ENCODE measurements at places on chromosomes 16 and 17.

GRCh38 chr17:7887038-7887481 lies 1.5 kb upstream of the CHD3 start:
- DNase-seq = no peak

DNA sequence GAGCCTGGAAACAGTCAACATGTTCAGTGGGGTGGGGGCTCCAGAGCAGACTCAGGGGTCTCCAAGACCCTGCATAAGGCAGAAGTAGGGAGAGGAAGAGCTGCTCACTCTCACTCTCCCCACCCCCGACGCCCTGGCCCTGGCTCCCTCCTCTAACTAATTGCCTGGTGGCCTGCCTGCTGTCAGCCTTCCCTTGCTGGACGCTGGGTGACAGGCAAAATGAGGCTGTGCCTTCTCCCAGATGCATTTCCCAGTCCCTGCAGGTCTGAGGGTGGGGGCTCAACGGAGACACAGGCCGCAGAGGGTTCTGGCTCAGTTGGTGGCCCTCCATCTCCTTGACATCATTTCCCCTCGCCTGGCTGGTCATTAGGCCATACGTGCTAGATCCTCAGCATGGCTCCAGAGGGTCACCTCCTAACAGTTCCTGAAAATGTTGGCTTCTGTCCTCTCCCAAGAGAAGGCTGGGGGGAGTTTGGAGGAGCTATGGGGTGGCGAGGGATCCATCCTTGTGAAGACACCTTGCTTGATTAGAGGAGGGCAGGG lies 1.4 kb downstream of the FMNL1 start:
- no peak for DNase-seq

- DNase-seq = no peak
Measured at GRCh38 chr17:8069587-8069860, 18.0 kb downstream of the ALOX12B start.

DNA sequence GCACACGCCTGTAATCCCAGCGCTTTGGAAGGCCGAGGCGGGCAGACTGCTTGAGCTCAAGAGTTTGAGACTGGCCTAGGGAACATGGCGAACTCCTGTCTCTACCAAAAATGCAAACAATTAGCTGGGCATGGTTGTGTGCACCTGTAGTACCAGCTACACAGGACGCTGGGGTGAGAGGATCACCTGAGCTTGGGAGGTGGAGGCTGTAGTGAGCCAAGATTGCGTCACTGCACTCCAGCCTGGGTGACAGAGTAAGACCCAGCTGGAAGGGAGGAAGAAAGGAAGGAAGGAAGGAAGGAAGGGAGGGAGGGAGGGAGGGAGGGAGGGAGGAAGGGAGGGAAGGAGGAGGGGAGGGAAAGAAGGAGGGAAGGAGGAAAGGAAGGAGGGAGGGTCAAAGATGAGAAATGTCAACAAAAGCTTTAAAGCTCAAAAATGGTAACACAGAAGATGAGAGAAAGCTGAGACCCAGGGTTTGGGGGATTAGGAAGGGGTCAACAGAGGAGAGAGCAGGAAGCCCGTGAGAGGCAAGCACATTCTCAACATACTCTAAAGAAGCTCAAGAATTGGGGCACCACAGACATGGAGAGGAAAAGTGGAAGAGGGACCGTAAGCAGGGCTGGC lies 5.0 kb upstream of the KRT19 start:
- no peak for DNase-seq

DNA sequence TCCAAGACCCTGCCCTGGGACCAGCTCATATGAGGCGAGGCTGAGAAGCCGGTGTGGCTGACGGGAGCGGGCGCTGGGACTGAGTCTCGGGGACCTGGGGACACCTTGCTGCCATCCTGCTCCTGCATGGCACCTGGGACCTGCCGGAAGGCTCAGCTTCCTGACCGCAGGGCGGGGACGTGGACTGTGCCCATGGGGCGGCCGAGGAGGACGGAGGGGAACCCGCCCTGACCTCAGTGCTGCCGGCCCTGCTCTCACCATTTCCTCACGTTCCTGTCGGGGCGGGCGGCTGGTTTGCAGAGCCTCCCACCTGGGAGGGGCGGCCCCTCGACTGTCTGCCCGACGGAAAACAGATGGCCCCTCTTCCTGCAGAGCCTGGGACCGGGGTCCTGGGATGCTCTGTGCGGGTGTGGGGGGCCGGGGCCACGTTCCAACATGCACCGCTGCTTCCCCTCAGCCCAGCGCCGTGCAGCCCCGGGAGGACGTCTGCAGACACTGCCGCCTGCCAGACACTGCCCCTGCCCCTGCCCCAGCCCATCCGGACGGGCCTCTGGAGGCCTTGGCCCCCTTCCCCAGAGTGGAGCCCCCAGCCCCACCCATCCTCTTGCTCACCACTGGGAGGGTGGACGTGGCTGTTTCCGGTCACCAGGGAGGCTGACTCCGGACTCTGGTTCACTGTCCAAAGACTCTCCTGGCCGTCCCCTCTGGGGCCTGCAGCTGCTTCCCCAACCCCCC lies 43.9 kb upstream of the SSTR5 start:
- DNase-seq = no peak

GRCh38 chr17:8552577-8553320 lies 77.8 kb downstream of the MYH10 start:
- DNase-seq = no peak

DNA sequence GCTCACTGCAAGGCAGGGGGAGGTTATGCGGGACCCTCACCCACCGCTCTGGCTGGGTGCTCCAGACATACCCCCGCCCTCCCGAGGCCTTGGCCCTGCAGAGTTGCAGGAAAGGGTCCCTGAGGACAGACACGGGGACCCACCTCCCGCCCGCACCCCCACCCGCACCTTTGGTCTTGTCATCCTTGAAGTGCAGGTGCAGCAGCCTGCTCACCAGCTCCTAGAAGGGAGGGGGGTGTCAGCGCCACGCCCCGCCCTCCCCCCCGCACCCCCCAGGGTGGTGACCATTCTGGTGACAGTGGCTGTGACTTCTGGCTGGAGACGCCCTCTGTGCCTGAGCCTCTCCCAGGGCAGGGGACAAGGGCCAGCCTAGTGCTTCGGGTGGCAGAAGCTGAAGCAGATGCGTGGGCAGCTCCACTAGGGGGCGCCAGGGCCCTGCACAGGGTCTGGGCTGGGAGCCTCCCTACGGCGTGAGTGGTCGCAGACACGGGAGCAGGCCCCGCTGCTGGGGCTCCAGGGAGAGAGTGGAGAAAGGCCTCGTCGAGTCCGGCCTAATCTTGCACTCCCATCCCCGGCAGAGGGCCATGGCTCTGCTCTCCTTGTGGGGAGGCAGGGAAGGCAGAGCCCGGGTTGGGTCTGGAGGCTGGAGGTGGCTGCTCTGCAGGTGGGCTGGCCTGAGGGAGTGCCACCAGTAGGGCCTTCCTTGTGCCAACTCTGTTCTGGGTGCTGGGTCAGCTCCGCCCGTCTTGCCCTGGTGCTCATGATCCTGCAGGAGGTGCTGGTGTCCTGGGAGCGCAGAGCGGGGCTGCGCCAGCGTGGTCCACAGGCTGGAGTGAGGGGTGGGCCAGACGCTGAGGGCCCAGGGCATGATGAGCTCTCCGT lies 2.7 kb downstream of the CENPX start:
- DNase-seq = peak; percentile 89

DNA sequence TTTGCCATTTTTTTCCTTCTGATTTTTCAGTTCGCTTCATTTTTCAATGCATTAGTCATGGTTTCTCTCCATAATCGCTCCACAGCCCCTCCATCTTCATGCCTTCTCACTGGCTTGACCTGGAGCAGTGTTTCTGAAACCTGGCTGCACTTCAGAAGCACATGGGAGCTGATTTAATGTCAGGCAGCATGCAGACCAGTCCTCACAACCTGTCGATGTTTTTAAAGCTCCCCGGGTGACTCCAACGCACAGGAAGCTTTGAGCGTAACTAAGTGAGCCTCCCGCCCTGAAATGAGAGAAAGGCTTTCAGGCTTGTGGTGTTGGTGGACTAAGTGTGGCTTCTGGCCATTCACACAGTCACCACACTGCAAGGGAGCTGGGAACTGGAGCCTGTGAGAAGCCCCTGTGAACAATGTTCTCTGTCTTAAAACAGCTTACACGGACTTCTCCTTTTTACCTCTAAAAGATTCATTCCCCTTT lies 16.8 kb upstream of the DRG2 start:
- no peak for DNase-seq

- peak; percentile 69 for DNase-seq
Measured at GRCh38 chr16:69105501-69106361, at the start of gene HAS3. HAS3 (plus strand) TSS chr16:69105653; CDS start chr16:69109396, 3,743 bp downstream.

DNA sequence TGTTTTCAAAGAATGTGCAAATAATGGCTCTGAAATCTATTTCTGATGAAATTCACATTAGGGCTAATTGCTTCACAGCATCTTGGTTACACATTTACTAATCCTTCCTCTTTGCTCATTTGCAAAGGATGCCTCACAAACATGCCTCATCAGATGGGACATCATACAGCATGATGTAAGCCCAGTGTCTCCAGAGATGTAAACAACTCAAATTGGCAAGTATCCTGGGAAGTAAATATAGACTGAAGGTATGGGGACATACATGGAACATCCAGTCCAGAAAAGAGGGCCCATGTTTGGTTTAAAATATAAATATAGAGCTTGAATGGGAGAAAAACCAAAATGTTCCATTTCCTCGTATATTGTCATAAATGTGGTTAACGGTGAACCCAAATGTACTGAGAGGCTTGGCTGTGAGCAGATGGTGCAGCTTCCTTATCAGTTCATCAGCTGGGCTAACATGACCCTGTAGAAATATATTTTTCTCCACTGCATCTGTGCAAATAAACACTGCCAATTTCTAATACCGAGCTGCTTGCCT lies 142.9 kb upstream of the NUDT7 start:
- no peak for DNase-seq

- DNase-seq = no peak
Measured at GRCh38 chr17:58089111-58089510, 5.9 kb downstream of the DYNLL2 start.

DNA sequence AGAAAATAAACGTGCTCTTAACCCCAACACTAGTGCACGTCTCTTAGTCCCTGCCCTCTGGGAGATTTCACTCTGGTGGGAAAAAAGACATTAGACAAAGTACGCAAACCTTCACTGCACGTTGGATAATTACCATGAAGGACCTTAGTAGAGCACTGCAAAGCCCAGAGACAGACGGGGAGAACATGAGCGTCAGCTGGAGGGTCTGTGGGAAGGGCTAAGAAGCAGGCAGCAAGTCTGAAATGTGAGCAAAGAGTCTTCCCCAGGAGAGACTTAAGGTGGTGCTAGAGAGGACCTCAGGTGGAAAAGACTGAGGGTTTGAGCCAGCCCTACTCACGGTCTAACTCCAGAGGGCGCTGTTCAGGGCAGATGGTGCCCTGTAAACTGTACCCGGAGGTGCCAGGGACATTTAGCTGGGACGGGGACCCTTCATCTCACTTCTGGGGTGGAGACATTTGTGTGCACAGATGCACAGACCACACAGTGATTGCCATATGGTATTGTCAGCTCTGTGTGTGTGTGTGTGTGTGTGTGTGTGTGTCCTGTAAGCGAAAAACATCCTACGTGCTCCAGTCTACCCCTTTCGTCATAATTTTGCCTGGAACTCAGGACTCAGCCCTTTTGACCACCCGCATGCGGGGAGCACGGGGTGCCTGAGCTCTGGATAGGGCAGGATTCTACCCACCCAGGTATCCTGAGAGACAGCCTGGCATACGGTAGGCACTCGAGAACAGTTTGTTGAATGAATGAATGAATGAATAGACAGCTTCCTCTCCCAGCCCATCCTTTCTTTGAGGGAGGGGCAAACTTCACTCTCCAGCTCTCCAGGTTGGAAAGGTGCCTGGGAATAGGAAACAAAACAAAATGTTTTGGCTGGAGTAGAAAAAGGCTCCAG lies 10.1 kb upstream of the STAC2 start:
- DNase-seq = peak; percentile 70

GRCh38 chr16:4115209-4115948 lies 863 bp downstream of the ADCY9 start:
- peak; percentile 79 for DNase-seq

DNA sequence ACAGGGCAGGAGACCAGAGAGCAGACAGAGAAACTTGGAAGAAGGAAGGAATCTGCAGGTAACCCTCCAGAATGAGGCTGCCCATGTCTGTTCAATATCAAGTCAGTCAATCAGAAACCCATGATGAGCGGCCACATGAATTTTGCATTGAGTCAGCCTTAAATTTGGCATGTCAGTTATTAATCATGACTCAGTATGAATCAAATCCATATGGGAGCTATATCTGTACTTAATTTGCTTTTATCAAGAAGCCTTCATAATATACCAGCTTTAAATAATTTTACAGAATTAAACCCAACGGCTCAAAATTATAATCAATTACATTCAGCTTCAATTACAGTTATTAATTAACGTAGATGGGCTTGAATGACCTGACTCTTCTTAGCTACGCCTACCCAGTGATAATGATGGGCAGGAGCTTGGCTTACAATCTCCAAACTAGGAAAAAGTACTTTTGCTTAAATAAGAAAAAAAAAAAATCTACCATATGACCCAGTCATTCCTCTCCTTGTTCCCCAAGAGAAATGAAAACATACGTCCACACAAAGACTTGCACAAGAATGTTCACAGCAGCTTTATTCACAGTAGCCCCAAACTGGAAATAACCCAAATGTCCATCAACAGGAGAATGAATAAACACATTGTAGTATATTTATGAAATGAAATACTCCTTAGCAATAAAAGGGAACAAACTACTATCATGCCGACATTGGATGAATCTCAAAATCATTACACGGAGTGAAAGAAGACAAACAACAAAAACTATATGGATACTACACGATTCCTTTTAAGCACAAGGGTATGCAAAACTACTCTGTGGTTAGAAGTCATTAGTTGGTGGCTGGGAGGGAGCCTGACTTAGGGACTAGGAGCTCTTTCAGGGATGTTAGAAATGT lies 48.6 kb downstream of the SLC39A11 start:
- DNase-seq = no peak

DNA sequence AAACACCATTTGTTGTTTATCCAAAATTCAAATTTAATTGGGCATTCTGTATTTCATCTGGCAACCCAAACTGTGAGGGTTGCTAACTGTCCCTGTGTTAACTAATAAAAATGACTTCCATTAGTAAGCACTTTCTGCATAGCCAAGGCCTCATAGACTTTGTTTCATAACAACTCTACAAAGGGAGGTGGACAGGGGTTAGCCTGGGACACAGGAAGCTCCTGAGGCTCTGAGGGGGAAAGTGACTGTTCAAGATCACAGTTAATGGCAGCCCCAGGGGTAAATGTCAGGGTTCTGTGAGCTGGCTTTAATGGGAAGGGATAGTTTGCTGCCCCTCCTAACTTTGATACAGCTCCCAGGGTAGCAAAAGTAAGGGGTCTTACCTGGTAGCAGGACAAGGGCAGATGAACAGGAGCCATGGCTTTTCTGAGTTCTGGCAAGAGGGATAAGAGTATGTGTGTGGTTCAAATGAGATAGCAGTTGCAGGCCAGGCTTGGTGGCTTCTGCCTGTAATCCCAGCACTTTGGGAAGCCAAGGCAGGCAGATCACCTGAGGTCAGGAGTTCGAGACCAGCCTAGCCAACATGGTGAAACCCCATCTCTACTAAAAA lies 2.2 kb downstream of the HEATR9 start:
- no peak for DNase-seq

DNA sequence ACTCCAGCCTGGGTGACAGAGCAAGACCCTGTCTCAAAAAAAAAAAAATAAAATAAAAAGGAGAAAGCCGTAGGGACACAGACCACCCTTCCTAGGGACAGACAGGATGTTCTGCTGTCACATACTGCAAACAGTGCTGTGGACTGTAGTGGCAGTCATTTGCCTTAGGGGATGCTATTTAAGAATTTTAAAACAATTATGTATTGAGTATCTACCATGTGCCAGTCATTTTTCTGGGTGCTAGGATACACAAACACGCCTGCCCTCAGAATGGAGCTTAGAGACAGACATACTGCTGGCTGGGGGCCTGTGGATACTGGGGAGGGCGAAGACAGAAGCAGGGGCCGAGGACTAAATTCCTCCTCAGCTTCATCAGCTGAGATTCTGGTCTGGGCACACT lies 45.5 kb downstream of the MRC2 start:
- DNase-seq = no peak

All from activated effector memory CD4-positive, alpha-beta T cell treated with anti-CD3 and anti-CD28 coated beads, Interleukin-2, amount 50 U/mL, for 16 hours (primary cell).